Kidney tubule cell (primary cell): ENCODE measurements at places on chromosomes 1 and 21.

DNA sequence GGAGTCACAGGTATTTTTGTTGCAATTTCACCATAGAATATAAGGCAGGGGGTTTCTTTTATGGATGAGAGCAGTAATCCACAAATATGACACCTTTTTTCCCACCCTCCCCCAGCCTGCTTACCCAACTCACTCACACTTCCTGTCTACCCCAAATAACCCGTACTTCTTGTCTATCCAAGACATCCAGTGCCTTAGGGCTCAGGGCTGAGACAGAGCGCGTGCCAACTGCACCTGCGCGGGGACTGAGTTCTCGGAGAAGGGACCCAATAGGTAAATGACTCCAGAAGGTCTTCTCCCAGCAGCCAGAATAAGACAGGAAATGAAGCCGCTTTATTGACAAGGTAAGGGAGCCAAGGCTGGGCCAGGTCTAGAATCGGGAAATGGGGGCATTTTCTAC is 369.1 kb downstream of the SIPA1L2 start:
- no peak for DNase-seq

DNA sequence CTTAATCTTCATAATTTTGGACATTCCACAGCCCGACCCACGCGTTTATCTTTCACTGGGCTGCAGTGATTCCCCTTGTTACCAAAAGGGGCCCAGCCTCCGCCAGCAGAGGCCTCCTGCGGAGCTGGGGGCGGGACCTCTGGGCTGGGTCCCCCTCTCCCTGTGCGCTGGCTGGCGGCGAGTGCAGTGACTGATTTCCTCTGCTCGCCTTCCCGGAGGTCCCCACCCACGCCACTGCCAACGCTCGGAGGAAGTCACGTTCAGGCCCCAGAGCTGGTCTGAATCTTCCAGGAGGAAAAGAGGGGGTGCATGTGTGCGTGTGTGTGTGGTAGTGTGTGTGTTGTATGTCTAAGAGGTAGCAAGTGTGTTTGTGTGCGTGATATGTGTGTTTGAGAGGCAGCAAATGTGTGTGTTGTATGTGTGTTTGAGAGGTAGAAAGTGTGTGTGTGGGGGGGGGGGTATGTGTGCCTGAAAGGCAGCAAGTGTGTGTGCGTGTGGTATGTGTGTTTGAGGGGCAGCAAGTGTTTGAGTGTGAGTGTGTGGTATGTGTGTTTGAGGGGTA is 35.0 kb upstream of the JAK1 start:
- DNase-seq, result no peak

- DNase-seq, result no peak
Observed at GRCh38 chr1:64984737-64985136, 18.4 kb upstream of the JAK1 start.

- no peak for DNase-seq
Observed at GRCh38 chr1:40762144-40762923, 21.3 kb upstream of the KCNQ4 start.
